ENCODE measurements at places on chromosomes 3 and 15.

DNA sequence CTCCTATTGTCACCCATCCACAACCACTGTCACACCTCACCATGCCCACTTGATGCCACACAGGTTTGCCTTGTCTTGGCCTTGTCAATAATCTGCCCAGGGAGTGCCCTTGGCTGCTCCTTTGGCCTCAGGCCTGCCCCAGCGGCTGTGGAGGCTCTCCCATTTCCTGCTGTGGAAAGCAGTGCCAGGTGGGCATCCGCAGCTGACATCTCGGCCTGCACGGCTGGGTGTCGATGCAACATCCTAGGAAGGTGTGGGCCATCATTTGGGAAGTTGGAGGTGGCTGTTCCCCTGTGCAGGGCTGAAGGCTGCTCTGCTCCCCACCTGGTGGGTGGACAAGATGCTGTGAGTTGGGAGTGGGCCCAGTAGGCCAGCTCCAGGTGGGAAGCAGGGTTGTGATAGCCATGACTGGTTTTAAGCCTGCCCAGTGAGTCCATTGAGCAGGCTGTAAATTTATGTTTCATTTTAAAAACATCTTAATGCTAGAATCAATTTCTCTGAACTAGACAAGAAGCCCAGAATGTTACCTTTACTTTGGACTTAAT is 12.5 kb downstream of the DNAH1 start:
- no peak for DNase-seq

- no peak for DNase-seq
Measured at GRCh38 chr3:108118038-108118768, 27.4 kb upstream of the CD47 start.

GRCh38 chr3:160754371-160754854 is 1.6 kb upstream of the PPM1L start:
- peak; percentile 84 for DNase-seq

- DNase-seq, result peak; percentile 93
Measured at GRCh38 chr3:113097960-113098447, 107.2 kb downstream of the GTPBP8 start.
